Stromal cell of bone marrow (primary cell): ENCODE measurements at places on chromosomes 6 and 20.
A peak's percentile ranks its signal among the peaks of the same experiment; 100 is the strongest.

- no peak for DNase-seq
Observed at GRCh38 chr6:678520-678919, 14.4 kb downstream of the EXOC2 start.

GRCh38 chr6:20879121-20879520 lies 344.9 kb downstream of the CDKAL1 start:
- no peak for DNase-seq

GRCh38 chr6:168967281-168967925 lies 286.2 kb downstream of the THBS2 start:
- DNase-seq, result peak; percentile 65

DNA sequence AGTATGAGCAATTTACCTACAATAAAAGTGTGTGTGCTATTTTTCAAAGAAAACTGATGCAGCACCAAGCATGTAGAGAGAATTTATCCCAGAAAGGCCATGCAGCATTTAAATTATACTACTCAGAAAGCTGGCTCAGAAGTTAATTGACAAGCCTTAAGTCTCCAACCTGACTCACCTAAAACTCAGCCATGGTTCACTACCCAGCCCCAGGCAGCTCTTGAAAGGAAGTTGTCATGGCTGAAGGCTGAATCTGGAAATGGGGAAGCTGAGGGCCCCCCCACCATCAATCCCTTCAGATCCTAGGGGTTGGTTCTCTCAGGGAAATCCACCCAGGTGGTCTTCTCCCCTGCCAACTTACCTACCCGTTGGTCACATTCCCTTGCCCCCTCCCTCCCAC lies 19.7 kb downstream of the PPIL6 start:
- no peak for DNase-seq

- DNase-seq, result no peak
Observed at GRCh38 chr20:53332022-53332837, 261.4 kb downstream of the ZNF217 start.

DNA sequence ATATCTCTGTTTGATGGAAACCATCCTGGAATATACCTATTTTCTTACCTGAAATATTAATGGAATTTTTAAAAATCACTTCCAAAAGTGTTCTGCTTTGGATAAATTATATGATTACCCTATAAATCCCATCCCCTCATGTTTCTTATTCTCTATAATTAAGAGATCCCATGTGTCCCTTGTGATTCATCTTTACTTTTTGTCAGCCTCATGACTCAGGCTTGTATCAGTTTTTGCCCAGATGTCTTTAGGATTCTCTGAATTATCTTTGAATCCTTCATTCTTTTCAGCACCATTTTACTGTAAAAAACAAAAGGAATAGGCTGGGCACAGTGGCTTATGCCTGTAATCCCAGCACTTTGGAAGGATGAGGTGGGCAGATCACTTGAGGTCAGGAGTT lies 804.5 kb upstream of the CITED2 start:
- peak; percentile 73 for DNase-seq

DNA sequence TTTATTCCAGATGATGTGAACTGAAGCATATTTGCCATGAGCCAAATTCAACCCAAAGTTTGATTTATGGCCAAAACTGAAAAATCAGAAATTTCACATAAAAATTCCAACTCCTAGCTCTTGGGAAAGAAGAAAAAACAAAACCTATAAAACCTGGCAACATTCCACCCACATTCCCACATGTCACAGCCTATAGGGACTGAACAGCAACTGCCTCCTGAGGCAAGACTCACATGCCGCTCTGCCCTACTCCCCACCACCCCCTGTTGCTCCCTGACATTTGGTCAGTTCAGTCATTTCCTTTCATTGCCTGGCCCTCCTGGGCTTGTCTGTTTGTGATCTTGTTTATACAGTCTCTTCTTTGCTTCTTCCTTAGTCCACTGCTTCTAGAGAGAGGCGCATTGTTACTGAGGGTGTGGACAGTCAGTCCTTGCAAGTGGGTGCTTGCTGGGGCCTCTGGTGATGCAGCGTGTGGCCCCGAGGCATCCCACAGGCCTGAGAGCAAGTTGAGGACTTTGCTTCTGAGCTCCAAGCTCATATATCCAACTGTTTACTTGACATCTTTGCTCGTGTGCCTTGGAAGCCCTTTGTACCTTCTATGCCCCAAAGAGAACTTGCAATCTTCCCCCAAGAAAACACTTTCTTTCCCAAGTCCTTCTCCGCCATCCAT lies 31.4 kb downstream of the NFATC2 start:
- DNase-seq, result no peak

DNA sequence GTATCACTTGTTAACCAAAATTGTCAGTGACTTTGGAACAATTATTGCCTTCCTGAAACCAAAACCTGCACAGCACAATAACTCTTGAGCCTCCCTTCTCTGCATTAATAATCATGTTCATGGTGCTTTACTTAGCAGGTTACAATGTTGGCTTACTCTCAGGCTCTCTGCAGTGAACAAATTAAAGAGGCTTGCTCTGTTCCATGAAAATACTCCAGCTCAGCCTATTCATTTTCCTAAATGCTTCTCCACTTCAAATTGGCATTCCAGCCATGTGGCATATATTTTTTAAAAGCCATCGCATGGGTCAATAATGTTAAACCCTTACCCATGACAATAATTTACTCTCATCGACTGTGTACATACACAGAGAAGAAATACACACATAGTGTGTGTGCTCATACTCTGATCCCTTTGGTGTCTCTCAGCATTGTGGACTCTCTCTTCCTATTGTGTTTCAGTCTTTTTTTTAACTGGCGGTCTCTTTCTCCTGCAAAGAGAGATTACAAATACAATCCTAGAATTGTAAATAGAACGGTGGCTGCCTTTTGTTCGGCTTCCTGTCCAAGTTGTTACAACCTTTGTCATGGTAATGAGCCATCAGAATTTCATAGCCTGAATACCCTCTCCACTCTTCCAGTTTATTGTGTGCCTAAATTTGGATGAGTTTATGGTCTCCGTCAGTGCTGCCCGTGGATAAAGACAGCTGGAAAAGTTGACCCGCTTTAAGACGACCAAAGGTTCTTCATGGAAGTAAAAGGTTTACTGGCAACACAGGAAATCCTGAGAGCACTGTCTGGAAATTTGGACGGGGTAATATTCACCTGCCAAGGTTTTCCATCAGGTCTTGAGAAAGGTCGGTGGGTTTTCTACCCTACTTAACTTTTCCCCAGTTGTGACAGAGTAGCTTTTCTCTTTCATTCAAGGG lies 263.6 kb downstream of the CD83 start:
- no peak for DNase-seq

DNA sequence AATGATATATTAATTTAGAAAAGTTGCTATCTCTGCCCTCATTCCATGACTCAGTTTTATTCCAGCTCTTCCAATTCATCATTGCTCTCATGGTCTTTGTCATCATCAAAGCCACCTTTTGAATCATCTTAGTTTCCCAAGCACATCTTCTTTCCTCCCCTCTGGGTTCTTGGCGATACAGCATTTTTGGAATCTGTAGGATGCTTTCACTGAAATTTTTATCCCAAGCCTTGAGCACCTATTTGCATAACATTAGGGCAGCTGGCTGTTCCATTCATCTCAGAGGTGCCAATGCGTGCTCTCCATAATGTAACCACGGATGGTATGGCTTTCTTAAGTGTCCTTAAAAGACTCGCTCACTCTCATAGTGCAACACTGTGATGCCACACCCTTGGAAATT lies 100.4 kb downstream of the SNX5 start:
- no peak for DNase-seq

GRCh38 chr20:10653599-10654249 lies 20.1 kb downstream of the JAG1 start:
- DNase-seq, result peak; percentile 81

DNA sequence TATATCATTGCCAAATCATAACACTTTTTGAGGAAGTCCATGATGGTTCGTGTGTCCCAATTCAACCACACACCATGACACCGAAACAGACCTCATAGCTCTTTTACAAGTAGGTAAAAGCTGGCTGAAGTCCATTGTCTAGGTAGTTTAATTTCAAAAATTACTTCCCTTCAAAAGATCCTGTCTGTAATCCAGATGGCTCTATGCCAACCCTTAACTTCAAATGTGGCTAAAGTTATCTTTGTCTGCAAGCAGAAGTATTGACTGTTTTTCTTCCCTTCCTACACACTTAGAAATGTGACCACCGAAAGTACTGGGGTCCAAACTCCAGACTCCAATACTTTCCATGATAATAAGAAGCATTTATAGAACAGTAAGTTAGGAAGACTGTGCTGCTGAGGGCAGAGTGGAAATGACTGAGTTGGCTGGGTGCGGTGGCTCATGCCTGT lies 8.3 kb upstream of the TIAM2 start:
- no peak for DNase-seq

DNA sequence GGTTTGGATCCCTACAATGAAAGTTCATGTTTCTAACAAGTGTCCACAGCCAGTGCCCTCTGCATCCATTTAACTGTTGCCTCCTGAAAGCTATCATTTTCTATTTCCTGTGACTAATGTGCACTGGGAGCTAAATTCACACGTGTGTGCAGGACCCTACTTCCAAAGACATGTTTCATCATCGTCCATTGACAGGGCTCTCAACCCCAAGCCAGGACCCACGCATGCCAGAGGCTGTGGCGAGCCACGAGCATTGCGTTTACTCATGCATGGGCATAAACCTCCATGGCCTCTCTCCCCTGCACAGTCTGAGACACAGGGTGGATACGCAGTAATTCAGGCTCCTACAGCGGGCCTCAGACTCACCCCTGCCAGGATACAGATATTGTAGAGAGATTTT lies 153.2 kb downstream of the MAFB start:
- peak; percentile 38 for DNase-seq

DNA sequence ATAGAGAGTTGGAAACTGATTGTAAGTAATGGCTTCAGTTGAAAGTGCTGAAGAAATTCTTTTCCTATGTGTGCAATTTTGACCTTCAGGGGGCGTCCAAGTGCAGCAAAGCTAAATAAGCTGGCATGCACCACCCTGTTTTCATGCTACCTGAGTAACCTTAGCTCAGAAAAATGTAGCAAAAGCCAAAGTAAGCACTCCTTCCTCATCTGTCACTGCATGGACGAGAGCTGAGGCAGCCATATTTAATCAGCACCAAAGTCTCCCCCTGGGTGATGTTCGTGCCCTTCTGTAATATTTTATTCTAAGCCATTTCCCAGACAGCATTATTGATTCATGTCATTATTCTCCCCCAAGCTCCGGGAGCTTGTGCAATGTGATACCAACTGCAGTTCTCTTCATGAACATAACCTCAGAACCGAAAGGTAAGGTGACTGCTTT lies 123.1 kb downstream of the RPS12 start:
- DNase-seq, result no peak

DNA sequence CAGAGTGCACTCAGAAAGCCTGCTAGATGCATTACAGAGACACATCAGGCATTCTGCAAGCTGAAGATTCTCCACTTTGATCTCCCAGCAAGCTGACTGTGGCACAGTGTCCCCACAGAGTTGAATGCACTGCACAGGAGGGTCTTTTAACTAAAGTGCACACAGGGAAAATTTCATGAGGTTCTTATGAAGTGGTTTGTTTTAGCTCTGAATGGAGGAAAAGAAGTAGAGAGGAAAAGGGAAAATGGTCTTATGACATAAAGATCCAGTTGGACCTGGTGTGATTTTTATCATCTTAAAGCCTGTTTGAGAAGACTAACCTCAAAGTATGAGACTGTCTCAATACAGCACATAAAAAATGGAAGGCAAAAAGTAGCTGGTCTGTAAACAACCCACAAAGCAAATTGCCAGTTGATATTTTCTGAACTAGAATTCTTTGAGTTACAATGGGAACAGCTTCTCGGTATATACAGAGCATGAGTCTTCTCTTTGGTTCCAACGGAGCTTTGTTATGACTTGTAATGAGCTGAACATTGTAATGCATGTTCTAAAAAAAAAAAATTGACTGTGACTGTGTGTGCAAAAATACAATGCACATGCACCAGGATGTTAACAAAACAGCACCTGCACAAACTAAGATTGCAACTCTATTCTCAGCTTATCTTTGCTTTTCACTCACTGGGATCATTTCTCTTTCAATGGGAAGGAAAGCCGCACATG lies 383.0 kb upstream of the ID4 start:
- DNase-seq, result no peak

DNA sequence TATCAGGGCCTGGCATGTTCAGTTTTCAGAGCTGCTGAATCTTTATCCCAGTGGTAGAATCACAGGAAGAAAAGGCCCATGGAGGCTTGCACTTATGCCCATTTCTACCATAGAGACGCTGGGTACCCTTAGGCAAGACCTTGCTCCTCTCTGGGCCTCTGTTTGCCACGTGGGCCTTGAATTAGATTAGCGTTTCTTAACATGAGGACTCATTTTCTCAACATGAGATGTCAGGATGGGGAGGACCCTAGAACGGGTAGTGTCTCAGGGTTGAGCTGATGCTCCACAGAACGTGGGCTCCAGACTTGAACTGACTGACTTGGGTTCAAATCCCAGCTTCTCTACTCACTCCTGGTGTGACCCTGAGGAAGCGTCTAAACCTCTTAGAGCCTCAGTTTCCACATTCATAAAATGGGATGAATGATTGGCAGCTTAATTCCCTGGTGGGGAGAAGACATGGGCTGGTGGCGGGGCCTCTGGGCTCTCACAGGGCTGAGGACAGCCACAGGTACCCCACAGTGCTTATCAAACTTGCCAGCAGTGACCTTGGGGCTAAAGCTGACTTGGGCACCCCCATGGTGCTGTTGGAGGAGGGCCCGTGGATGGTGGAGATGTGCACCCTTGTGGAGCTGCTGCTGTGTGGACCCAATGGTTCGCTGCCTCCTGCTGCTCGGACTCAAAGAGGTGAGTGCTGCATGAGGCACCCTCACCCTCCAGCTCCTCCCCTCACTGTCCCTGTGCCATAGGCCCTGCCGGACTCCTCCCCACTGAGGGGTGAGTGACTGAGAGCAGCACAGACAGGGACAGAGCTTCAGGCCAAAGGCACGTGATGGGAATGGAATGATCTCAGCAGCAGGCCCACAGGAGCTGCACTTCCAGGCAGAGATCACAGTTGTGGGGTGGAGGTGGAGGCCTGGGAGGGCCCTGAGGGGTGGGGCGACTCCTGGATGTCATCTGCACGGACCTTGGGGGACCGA lies 28.2 kb downstream of the SUN5 start:
- no peak for DNase-seq

GRCh38 chr6:111992851-111993250 lies 61.1 kb upstream of the CCN6 start:
- DNase-seq, result no peak

GRCh38 chr6:37021356-37022129 lies 16.1 kb downstream of the FGD2 start:
- no peak for DNase-seq
